ENCODE measurements at places on chromosomes 3 and 15.

- DNase-seq: no peak
These were observed 45.1 kb downstream of the DAPK2 start for GRCh38 chr15:64001148-64001547.

DNA sequence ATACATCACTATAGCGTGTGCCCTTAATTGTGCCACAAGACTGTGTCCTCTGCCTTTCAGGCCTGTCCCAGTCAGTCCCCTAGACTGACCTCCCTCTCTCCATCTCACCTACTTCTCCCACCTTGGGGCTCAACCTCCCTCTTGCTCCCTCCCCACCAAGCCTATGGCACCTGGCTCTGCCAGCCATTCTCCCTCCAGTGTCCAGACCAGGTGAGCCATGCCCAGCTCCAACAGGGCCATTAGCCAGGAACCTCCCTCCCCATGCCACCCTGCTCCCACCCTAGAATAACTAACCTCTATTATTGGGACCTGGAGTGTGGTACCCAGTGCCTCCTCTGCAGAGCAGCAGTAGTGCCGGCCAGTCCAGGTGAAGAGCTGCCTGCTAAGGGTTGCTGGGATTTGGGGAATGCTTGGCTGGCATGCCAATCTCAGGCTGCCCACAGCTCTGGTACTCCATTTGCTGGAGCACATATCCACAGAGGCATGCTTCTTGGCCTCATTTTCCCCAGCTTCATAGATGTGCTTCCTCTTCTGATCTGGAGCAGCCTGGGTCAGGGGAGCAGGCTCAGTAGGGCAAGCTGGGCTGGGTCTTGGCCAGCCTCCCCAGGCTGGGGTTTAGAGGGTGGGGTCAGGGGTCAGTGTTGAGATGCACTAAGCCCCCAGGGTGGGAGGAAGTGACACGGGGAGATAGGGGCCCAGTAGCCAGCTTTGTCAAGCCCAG, 38.8 kb downstream of the SAXO2 start:
- no peak for DNase-seq

- no peak for DNase-seq
These were observed 49.7 kb downstream of the MAP2K5 start for GRCh38 chr15:67592245-67592644.

GRCh38 chr3:192899540-192899982, 18.1 kb downstream of the MB21D2 start:
- no peak for DNase-seq

- DNase-seq: peak; percentile 69
These were observed 6.3 kb upstream of the DUT start for GRCh38 chr15:48324949-48325348.

- no peak for DNase-seq
These were observed 12.4 kb downstream of the TNK2 start for GRCh38 chr3:195895861-195896360.

DNA sequence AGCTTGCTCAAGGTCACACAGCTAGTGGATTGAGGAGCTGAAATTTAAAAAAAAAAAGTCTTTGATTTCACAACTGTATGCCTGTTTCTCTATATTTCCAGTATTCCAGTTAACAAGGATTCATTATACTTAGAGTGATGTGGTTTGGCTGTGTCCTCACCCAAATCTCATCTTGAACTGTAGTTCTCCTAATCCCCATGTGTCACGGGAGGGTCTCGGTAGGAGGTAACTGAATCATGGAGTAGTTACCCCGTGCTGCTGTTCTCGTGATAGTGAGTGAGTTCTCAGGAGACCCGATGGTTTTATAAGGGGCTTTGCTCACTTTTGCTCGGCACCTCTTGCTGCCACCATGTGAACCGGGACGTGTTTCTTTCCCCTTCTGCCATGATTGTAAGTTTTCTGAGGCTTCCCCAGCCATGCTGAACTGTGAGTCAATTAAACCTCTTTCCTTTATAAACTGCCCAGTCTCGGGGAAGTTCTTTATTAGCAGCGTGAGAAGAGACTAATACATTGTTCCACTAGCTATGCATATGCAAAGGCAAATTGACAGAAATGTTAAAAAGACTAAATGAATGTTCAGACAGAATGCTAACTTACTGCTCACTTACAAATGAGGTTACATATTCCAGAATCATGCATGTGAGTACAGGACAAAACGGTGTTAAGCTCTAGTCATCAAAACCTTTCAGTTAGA, 1101.9 kb downstream of the ROBO1 start:
- no peak for DNase-seq

DNA sequence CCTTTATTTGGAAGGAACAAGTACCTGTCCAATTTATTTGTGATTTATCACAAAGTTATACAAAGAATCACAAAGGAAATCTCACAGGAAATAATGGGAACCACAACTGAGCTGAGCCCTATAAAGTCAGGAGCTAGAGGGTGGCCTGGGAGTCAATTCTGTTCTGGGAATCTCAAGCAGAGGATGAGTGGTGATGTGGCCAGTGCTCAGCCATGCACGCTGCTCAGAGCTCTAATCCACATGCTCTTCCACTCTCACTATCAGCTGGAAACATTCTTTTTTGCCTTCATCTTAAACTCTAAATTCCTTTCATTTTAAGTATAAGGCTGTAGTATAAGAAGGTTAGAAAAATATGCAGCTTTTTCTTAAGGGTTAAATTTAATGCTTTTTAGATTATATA, 36.6 kb downstream of the UACA start:
- DNase-seq: no peak

GRCh38 chr15:51766341-51766740, 14.9 kb downstream of the TMOD2 start:
- no peak for DNase-seq

GRCh38 chr15:98009971-98010370, 49.5 kb downstream of the ARRDC4 start:
- no peak for DNase-seq

DNA sequence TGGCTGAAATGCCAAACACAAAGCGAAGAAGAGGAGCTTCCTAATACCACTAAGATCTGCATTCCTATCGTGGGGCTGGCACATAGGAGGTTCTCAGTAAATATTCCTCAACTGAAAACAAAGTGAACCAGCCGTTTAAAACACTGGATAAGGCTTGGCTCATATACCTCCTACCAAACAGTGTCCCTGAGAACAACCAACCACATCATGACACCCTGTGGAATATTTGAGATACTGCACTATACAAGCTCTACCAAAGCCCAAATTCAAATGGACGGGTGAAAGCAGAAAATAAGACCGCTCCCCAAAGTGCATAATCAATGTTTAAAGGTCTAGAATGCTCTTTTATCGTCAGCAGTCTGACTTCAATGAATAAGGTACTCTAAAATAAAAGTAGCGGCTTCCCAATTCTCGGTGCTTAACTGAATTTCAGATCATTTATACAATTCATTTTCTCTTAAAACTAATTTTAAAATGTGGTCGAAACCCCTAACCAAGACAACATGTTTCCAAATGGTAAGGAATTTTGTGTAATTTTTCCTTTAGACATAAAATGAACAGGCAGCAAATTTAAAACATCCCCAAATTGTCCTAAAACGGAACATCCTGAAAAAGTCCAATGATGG, 425.8 kb downstream of the ERC2 start:
- peak; percentile 28 for DNase-seq

DNA sequence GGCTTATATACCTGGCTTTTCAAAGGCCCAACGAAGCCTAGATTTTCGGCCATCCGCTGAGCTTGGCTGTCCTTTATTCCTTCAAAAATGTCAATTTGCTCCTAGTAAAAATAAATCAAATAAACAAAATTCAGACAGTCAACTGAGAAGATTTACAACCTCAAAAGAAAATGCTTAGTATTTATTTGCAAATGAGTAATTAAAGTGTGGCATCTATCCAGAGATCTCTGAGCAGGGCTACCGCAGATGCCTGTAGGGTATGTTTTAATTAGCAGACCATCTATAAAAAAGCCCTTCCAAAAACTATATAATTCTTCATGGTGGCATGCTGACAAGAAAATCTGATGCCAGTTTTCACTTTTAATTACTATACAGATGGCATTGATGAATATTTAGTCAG, 136.2 kb downstream of the SUCLG2 start:
- DNase-seq: no peak

DNA sequence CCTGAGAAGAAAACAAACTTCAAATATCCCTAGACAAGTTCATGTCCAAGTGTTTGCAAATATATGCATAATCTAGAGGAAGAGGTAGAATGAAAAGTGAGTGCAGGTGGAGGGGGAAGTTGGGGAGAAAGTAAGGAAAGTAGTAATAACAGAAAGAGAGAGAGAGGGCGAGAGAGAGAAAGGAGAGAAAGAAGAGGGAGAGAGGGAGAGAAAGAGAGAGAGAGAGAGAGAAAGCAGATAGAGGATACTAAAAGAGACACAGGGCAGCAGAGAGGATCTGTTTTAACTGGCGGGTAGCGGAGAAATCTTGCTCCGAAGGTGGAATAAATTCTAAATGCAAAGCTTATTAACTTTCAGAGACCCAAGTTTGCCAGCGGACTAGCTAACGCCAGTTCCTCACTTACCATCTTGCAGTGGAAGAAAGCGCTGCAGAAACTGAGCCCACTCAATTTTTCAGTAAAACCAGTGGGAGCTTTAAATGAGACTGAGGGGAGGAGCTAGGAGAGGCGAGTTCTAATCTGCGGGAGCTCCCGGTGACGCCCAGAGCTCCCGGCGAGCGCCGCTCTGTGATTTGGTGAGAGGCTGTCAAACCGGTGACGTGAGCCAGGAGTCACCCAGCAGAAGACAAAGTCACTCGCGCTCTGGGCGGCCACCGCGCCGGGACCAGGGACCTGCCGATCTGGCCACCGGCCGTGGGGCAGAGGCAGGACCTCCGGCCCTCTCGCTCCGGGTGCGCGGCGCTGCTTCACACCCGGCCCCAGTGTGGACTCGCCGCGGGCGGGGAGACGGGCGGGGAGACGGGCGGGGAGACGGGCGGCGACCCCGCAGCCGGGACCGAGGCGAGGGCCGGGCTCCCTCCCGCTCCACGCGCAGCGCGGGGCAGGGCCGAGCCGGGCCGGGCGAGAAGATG, at the start of gene GMNC:
TSS of gene GMNC (minus strand) at position 486 of the 910 bp plus-strand sequence. CDS start at position 407, 79 bp downstream.
- no peak for DNase-seq

DNA sequence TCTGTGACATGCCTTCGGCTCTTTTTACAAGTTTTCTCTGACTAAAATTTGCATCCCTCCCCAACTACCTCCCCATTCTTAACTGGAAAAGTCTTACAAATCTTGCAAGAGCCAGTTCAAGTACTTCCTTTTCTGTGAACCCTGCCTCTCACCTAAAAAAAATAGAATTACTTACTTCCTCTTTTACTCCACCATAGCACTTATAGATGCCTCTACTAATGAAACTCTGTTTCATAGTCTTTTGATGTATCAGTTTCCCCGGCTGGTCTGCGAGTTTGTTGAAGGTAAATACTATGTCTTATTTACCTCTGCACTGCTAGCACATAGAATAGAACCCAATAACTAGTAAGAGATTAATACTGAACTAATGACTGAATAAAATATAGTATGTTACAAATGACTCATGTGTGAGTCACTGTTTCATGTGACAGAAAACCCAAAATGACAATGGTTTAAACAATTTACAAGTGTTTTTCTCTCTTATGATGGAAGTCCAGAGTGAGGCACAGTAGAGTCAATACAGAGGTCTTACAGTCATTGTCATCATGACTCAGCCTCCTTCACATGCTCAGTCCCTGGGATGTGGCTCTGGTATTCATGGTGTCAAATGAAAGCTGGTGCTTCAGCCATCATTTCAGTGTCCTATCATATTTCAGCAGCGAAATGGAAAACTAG, 393.5 kb downstream of the RSL24D1 start:
- DNase-seq: no peak

DNA sequence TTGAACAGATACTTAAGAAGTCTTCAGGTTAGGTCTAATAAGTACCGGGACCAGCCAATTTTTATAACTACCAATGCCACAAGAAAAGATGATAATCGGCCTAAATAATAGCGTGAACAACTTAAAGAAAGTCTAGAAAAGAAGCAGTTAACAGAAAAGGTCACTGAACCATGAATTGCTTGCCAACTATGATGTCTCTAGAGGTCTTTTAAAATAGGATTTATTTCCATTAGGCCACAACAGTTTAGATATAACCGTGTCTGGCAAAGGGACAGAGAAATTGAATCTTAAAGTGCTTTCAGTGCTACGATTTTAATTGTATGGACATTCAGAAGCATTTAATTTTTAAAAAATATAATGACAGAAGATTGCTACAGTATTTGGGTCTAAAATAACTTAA, 1070.4 kb downstream of the ROBO1 start:
- no peak for DNase-seq

DNA sequence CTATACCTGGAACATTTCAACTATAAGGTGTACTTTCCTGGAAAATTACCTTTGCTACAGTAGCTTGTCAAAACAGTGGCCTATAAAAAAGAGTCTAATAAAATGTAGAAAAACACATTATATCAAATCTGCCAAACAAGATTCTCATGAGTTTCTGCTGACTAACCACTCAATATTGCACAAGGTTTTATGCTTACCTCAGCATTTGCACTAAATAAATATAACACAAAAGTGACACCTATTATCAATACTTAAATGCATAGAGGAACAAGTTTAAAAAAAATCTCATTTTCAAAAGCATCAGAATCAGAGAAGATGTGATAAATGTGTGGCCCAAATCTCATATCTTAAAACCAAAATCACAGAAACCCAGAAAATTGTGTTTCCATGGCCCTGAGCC, 281.4 kb downstream of the RSL24D1 start:
- no peak for DNase-seq

GRCh38 chr3:50340448-50341329, at the start of gene RASSF1:
Gene RASSF1, minus strand, starts transcription at chr3:50340836. Its CDS starts 31 bp downstream, at chr3:50340805.
- DNase-seq: no peak

DNA sequence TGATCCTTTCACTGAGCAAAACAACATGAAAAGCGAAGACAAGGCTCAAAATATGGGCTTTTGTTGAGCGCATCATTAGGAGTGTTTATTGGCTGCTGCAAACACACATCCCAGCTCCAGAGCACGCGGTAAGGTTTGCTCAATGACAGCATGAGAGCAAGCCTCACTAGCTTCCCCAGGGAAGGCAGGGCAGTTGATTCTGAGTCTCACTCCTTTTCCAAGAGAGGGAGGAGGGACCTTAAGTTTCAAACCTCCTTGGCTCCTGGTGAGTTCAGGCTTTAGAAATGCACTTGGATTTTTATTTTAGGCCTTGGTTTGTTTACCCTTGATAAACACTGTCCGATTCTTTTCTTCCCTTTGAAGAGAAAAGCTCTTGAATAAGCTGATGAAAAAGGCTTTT, 69.1 kb upstream of the CACNA2D3 start:
- no peak for DNase-seq

DNA sequence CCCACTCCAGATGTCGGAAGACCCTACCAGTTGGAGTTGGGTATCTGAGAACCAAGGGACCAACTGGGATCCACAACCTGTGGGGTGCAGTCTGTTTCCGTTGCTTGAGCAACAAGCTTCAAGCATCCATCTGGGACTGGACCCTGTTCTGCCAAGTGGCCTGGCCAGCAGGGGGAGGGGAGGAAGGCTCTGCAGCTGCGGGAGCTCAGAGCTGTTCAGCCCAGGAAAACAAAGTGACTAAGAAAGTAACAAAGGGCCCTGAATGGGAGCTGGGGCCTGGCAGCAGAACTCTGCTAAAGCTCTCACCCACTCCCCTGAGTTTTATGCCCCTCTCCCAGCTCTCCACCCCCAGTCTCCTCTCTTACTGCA, 2.7 kb downstream of the TYRO3 start:
- no peak for DNase-seq

DNA sequence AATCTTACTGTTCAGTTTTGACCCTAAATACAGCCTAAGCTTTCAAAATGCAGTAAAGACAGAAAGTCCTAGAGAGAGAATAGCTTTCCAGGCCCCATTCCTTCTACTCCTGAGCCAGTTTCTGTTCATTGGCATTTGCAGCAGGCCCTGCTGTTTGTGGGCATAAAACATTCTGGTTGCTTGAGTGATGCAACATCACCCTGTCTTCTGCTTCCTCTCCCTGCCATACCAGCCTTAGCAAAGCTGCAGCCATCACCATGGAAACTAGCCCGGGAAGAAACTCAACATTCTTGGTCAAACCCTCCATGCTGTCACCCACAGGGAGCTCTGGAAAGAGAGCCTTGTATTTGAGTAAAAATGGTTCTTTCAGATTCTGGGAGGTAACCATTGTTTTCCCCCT, 325.7 kb downstream of the MAGI1 start:
- no peak for DNase-seq

All from NCI-H748 treated with DMSO at 0.1 percent for 48 hours (cell line).